ENCODE measurements at places on chromosomes 2 and 18.

DNA sequence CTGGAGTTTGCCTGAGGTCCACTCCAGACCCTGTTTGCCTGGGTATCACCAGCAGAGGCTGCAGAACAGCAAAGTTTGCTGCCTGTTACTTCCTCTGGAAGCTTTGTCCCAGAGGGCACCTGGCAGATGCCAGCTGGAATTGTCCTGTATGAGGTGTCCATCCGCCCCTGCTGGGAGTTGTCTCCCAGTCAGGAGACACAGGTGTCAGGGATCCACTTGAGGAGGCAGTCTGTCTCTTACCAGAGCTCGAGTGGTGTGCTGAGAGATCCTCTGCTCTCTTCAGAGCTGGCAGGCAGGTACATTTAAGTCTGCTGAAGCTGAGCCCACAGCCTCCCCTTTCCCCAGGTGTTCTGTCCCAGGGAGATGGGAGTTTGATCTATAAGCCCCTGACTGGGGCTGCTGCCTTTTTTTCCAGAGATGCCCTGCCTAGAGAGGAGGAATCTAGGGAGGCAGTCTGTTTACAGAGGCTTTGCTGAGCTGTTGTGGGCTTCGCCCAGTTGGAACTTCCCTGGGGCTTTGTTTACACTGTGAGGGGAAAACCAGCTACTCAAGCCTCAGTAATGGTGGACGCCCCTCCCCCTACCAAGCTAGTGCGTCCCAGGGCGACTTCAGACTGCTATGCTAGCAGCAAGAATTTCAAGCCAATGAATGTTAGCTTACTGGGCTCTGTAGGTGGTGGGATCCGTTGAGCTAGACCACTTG, 34.7 kb downstream of the TFPI start:
- DNase-seq = no peak

GRCh38 chr18:57768537-57769326, 34.4 kb downstream of the ATP8B1 start:
- no peak for DNase-seq

DNA sequence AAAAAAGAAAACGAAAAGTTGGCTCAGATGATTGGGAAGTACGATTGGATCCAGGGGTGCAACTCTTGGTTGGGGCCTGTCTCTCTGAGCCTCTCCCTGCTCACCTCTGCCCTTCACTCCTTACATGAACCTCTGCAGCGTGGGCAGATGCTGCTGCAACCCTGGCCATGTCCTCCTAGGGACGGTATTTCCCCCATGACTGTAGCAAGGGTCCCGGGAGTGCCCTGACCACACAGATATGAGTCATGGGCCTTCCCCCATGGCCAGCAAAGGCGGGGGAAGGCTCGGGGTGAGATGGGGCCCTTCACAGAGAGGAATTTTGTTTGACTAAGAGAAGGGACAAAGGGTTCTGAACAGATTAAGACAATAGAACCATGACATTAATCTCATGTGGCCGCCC, 129.0 kb downstream of the NCK2 start:
- no peak for DNase-seq

DNA sequence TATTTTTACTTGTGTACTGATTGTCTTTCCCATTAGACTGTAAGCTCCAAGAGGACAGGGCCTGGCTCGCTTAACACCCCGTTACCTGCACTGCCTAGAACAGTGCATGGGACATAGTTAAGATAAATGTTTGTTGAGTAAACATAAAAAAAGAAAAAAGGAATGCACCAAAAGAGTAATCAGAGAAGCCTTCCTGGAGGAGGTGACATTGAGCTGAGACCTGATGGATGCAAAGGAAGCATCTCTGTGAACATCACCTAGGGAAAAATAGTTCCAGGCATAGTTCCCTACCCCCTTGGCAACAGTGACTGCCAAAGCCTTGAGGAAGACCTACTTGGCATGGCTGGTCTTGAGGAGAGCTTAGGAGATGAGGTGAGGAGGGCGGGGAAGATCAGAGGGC, 924 bp upstream of the TFCP2L1 start:
- no peak for DNase-seq

DNA sequence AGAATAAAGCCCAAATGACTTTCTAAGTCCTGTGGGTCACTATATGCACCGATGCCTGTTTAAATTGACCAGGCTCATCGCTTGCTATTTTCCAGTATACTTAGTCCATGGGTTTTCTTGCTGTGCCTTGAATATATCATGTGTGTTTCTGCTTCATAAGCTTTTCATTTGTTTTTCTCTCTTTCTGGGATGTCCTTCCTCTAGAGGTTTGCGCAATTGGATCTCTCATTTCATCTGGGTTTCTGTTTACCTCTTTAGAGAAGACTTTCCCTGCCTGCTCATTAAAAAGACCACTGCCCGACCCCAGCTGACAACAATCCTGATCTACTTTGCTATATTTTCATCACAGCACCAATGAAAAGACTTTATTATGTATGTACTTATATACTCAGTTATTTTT, 150.9 kb upstream of the CYRIA start:
- DNase-seq = no peak

DNA sequence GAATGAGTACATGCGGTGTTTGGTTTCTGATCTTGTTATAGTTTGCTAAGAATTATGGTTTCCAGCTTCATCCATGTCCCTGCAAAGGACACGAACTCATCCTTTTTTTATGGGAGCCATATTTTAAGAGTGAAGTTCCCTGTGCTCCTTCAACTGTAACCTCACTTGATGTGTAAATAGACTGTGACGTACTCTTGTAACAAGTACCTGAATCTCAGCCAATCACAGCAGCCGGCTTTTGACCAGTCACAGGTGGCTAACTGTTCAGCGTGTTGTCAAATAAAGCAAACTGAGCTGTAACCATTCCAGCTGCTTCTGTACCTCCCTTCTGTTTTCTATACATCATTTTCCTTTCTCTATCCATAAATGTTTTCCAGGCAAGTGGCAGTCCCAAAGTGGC, 774.3 kb upstream of the HS6ST1 start:
- no peak for DNase-seq
